ENCODE measurements at places on chromosomes 16 and 17.

DNA sequence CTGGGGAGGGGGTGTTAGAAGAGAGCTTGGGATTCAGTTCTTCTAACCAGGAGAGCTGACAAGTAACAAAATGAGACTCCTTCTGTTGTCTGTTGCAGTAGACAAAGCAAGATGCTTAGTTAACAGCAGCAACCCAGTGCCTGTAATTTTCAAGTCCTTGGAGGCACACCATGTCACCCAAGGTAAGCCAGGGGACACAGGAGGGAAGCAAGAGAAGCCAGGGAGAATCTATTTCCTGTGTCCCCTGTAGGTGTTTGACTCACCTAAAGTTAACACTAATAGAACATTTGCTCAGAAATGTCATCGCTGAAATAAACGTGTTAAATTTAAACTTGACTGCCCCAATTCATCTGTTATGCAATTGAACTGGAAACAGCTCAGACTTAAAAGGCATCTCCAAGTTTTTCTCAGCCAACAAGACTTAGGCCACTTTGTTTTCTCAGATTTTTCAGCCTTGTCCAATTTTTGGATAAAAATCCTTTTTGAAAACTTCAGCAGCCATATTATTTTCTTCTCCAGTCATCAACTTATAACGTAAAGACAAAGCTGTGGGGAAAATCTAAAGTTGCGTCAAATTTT lies 257.6 kb downstream of the CDH13 start:
- DNase-seq, result no peak

- no peak for DNase-seq
Measured at GRCh38 chr17:82200135-82200534, 12.5 kb downstream of the CCDC57 start.

GRCh38 chr16:57358527-57359095 lies at the start of gene CCL22:
Gene CCL22, plus strand, starts transcription at chr16:57358783. Its CDS starts 34 bp downstream, at chr16:57358817.
- DNase-seq, result no peak

GRCh38 chr16:89049484-89050118 lies 44.1 kb upstream of the ACSF3 start:
- DNase-seq, result no peak

GRCh38 chr16:61987474-61988012 lies 48.7 kb downstream of the CDH8 start:
- DNase-seq, result no peak

DNA sequence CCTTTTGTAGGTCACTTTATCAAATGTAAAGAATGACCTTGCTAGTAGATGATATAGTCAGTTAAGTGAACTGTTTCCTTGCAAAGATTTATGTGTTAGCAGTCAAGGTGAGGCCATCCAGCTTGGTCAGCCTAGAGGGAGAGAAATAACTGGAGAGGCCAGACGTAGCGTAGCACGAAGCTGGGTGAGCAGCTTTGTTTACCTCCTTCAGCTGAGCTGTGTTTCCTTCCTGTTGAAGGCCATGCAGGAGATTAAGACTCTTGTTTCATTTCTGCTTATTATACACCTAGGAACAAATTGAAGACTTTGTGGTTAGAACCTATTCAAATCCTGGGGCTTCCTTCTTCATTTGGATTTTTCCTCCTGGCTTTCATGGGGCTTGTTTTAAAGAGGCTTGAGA lies 267.1 kb downstream of the PHKB start:
- no peak for DNase-seq

GRCh38 chr17:82334204-82334621 lies 647 bp upstream of the SECTM1 start:
- DNase-seq, result no peak

GRCh38 chr17:63438092-63439051 lies 7.7 kb downstream of the CYB561 start:
- no peak for DNase-seq

- no peak for DNase-seq
Measured at GRCh38 chr16:72246423-72246822, 74.5 kb upstream of the PMFBP1 start.

GRCh38 chr16:88975511-88976061 lies 1.4 kb downstream of the CBFA2T3 start:
- DNase-seq, result no peak
